Activated T-cell treated with anti-CD3 and anti-CD28 coated beads, Interleukin-2, amount 50 U/mL, for 1 hour (primary cell): ENCODE measurements at places on chromosomes 12 and 14.

GRCh38 chr14:80956102-80956501 lies 681 bp downstream of the TSHR start:
- no peak for DNase-seq

DNA sequence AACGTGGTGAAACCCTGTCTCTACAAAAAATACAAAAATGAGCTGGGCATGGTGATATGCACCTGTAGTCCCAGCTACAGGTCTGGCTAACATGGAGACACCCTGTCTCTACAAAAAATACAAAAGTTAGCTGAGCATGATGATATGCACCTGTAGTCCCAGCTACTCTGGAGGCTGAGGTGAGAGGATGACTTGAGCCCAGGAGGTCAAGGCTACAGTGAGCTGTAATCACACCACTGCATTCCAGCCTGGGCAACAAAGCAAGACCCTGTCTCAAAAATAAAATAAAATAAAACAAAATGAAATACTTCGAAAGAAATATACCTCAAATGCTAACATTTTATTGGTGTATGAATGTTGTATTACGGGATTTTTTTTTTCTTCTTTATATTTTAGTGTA lies 107.6 kb upstream of the EGLN3 start:
- DNase-seq = no peak

GRCh38 chr12:89280833-89281538 lies 71.3 kb downstream of the DUSP6 start:
- DNase-seq = no peak

DNA sequence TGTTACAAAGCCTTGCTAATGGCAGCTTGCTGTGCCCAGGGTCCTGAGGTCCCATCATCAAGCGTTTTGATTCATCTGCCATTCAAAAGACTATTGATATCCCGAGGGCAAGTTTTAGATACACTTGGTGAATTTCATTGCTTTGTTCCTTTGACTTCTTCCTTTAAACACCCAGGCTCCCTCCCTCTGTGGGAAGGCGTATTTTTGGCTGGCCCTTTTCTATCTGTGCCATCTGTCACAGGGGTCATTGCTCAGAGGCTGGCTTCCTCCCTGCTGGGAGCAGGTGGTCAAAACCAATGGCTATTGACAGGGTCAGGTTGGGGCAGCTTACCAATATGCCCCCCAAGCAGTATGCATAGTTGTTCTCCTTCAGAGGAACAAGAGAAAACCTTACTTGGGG lies 40.0 kb downstream of the SCN8A start:
- DNase-seq = no peak

DNA sequence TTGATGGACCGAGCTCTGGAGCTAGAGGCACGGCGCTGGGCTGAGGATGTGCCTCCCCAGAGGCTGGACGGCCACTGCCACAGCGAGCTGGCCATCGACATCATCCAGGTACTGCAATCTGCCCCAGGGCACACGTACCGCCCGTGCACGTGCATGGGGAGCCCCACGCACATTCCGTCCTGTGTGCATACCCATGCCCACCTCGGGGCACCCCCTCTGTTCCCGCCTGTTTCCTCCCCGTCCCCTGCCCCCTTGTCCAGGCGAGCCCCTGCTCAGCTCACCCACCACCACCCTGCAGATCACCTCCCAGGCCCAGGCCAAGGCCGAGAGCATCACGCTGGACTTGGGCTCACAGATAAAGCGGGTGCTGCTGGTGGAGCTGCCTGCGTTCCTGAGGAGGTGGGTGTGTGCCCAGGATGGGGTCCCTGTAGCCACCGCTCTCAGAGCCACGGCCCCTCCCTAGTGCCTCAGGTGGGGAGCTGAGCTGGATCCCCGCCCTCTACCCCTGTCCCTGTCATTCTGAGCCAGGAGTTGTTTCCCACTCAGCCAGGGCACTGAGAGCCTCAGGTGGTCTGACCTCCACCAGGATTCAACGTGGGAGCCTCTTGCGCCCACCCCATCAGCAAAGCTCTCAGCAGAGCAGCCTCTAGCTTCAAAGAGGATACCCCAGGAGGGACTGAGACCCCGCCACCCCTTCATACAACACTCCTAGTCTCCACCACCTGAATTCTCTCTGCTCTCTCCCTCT lies 6.9 kb downstream of the TNFAIP2 start:
- no peak for DNase-seq
